ENCODE measurements at places on chromosomes 7 and 10. TPM values are rescaled to one million over a fixed set of nuclear protein-coding genes. Genes with fewer than 3 reads are reported as not detected.

Gene FXYD4
- not detected for total RNA-seq

Gene AZGP1
- not detected for total RNA-seq

Gene SLC26A3
- not detected for total RNA-seq

Gene NACAD
- total RNA-seq: 0.32 TPM

Gene LBX1
- not detected for total RNA-seq

Gene ATG9B
- total RNA-seq: not detected

Gene NAT16
- total RNA-seq: not detected

Gene RNF148
- 4.5 TPM for total RNA-seq

Gene CDHR3
- total RNA-seq: 0.81 TPM

Gene UPK3B
- total RNA-seq: not detected

Gene BUB3
- total RNA-seq: 232 TPM

Gene EGR2
- under 0.01 TPM for total RNA-seq

Gene CFTR
- total RNA-seq: not detected

Gene ELN
- 0.81 TPM for total RNA-seq

Gene PIK3AP1
- 0.13 TPM for total RNA-seq

Gene SERPINE1
- total RNA-seq: 270 TPM

Gene DRGX
- total RNA-seq: not detected

Gene CNPY1
- not detected for total RNA-seq

Gene CLEC2L
- not detected for total RNA-seq

Gene CDK6
- 81.1 TPM for total RNA-seq

Gene PON1
- total RNA-seq: under 0.01 TPM

Gene CARD11
- total RNA-seq: 0.32 TPM

Gene TAS2R3
- 0.97 TPM for total RNA-seq

Gene DCLRE1A
- total RNA-seq: 5.2 TPM

Gene AKR1C4
- not detected for total RNA-seq

Measured in bladder microvascular endothelial cell (primary cell).